ENCODE measurements at places on chromosomes 1 and 21.

DNA sequence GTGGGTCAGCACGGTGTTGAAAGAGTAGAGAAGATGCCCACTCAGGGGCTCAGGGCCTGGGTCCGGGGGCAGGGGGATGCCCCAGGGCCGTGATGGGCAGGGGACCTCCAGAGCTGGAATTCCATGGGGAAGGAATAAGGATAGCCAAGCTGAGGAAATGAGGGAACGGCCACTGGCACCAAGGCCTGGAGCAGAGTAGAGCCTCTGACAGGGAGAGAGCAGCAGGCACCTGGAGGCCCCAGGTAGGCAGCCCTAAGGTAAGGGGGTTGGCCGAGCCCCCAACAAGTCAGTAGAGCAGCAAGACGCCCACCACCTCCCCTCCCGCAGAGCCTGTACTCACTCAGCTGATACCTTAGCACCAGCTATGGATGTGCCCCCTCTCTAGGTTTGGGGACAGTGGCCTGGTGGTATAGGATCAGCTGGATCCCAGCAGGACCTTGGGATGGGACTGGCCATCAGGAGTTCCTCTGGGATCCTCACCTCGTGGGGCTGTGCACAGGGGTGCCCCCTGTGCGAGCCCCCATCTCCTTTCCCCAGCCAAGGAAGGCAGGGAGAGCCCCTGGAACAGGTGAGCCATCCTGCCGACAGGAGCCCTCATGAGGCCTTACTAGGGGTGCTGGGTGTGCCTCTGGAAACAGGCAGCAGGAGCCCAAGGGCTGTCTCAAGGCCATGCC, 21.0 kb upstream of the ARF1 start:
- no peak for DNase-seq

- no peak for DNase-seq
Measured at GRCh38 chr1:209416039-209416438, 167.5 kb upstream of the CAMK1G start.

- DNase-seq, result no peak
Measured at GRCh38 chr1:53001128-53001527, 60.9 kb upstream of the PODN start.

DNA sequence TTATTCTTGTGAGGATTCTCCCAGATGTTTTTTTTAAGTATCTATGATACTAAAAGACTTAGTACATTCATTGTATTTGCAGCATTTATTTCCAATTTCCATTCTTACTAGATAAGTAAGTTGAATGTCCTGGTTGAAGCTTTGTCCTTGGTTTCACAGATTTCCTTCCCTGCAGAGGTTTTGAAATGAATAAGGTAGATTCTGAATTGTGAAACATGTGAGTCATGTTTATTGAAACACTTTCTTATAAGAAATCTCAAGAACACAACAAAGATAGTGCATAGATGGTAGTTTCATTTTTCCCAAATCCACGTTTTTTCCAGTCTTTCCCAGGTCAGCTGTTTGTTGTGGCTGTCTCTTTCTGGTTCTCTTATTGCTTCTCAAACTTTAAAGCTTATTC, 24.8 kb downstream of the GABPA start:
- no peak for DNase-seq

GRCh38 chr1:6096243-6097116, 50.8 kb downstream of the KCNAB2 start:
- no peak for DNase-seq

DNA sequence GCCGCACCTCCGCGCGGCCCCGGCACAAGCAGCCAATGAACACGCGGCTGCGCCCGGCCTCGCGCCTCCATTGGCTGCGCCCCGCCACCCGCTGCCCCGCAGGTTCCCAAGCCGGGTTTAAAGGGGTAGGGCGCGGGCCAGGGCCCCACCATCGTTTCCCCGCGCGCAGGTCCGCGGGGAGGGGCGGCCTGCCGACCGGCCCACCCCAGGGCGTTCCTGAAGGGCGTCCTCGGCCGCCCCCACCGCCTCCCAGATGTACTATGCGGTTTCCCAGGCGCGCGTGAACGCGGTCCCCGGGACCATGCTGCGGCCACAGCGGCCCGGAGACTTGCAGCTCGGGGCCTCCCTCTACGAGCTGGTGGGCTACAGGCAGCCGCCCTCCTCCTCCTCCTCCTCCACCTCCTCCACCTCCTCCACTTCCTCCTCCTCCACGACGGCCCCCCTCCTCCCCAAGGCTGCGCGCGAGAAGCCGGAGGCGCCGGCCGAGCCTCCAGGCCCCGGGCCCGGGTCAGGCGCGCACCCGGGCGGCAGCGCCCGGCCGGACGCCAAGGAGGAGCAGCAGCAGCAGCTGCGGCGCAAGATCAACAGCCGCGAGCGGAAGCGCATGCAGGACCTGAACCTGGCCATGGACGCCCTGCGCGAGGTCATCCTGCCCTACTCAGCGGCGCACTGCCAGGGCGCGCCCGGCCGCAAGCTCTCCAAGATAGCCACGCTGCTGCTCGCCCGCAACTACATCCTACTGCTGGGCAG, at the start of gene OLIG1:
TSS of gene OLIG1 (plus strand) at position 148 of the 750 bp plus-strand sequence. CDS start at position 254, 106 bp downstream.
- no peak for DNase-seq

- no peak for DNase-seq
Measured at GRCh38 chr1:89721351-89721750, 88.4 kb downstream of the LRRC8C start.

DNA sequence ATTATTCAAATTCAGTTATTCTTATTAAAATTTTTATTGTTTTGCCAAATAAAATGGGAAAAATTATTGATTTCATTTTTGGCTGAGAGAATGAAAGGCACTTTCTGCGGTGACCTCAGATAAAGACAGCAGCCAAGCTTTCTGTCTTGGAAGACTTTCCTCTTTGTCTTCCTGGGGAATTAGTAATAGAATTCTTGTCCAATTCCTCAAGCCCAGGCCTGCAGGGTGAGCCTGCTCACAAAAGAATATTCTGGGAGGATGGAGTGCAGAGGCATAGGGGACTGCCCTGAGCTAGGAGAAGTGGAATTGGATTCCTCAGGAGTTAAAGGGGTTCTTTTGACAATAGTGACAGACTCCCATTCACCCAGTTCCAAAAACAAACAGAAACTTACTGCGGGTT, 614.5 kb upstream of the ADGRL2 start:
- DNase-seq, result no peak

DNA sequence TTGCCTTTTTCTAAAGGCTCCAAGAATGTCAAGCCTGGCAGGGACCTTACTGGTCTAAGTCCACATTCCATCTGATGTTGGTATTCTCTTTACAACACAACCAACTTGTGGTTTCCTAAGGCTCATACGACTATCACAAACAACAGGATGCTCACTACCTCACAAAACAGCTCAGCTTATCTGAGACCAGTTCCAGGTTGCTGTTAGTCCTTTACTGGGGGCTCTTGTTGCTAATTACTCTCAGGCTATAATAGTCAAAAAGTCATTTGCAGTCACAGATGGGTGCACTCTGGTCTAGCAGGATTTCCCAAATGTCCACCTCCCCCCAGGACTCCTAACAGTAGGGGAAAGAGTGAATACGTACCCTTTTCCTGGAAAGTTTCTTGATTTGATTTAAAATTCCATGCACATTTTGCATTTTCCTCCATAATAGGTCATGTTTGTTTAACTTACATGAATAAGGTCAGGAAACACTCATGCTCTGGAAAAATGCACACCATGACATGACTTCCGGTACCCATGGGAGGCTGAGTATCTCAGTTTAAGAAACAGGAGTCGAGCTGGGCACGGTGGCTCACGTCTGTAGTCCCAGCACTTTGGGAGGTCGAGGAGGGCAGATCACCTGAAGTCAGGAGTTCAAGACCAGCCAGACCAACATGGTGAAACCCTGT, 16.0 kb downstream of the LCK start:
- DNase-seq, result no peak

Measured in activated T-helper 9 cell treated with anti-CD3 and anti-CD28 coated beads, Interleukin-2, amount 50 U/mL, for 16 hours (primary cell).